ENCODE measurements at places on chromosomes 13 and 19.
A peak's percentile ranks its signal among the peaks of the same experiment; 100 is the strongest.

DNA sequence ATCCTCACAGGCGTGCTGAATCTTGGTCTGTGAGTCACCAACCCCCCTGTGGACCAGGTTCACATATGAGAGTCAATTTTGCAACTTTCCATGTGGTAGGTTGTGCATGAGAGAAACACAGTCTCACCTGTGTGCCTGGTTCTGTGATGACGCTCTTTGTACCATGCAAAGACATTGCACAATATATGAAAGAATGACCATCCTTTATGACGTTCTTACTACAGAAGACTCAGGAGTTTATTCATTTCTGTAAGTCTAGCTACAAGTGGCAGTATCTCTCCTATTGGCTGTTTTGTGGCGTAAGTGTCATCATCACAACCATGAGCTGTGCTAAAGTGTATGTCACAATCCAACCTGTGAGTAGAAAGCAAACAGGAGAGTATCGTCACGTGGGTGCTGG is 43.8 kb upstream of the ZNF728 start:
- DNase-seq: no peak

DNA sequence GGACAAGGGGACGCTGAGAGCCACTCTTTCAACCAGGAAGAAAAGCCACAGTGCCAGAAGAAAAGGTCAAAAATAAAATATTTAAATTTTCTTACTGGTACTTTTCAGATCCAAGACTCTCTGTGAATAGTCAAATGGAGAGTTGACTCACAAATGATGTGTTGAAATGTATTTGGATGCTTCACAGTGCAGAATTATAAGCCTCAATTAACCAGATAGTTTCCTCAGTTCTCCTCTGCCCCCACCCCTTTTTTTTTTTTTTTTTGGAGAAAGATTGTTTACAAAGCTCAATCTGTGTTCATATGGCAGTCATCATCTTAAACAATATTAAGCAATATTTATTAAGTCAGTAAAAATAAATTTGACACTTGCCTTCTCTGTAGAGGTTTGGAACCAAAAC is 470.8 kb downstream of the FGF9 start:
- DNase-seq: no peak

DNA sequence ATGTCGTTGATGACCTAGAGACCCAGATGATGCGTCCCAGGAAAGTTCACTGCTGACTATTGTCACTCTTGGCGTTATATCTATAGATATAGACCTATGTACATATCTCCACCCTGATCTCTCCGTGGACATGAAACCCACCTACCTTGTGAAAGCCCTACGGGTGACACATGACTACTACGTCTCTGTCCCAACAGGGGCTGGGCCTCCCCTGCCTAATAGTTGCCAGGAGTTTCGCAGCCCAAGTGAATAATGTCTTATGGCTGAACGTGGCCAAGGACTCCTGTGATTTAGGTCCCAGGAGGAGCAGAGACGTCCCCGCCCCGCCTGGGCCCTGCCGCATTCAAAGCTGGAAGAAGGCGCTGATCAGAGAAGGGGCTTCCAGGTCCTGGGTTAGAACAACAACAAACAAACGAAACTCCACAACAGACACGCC is 4.9 kb upstream of the POU4F1 start:
- no peak for DNase-seq

- no peak for DNase-seq
Observed at GRCh38 chr13:79287939-79288795, 117.9 kb downstream of the RBM26 start.

DNA sequence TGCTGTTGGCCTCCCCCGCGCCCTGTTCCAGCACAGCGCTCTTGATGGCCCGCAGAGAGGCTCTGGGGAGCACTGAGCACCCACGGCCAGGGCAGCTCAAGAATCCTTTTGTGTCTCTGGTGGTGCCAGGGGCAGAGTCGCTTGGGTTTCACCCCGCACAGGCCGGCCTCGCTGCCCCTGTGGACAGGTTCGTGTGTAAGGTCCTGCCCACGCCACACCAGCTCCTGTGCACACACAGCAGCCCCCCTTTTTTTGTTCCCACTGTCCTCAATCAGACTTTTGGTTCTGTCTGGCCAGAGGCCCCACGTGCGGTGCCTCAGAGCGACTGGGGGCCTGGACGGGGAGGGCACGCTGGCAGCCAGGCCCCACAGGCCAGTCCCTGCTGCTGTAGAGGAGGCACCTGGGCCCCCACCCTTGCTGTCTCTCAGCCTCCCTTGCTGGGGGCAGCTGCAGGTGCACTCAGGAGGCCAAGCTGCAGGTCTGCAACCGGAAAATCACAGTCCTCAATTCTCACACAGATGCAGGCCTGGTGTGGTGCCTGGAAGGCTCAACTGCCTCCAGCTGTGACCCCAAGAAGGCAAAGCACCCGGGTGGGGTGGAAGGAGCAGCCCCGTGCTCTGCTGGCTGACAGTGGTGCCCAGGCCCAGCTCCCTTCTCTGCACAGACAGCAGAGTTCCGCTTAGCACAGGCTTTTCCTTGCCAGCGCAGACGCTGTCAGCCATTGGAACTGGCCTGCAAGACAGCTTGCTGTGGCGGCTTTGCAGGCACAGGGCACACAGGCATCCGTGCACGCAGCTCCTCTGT is 12.6 kb upstream of the F7 start:
- no peak for DNase-seq

GRCh38 chr19:51422053-51422448 is 4.6 kb upstream of the SIGLEC10 start:
- DNase-seq: peak; percentile 95

DNA sequence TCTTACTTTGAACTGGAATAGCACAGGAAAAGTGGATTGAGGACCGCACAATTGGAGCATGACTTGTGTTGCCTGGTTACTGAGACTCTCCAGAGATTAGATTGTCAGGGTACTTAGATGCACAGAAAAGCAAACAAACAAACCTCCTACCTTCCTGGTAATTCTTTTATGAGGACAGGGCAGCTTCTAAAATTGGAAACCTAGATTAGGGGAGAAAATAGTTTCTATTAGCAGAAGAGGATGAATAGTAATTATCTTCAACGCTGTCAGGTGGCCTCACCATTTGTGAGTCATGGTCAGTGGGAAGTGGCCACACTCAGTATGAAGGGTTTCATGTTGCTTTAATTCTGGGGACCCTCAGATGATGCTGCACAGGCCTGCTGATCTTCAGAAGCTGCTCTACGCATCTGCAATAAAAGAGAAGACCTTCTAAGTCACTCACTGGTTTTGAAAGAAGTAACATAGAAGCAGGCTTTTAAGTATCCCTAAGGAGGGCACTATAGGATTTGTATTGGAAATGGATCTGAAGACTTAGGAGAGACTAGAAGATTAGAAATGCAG is 106.8 kb downstream of the LACC1 start:
- no peak for DNase-seq

GRCh38 chr19:8336072-8336569 is 6.9 kb downstream of the KANK3 start:
- no peak for DNase-seq

GRCh38 chr19:56108447-56109195 is 12.5 kb downstream of the ZNF787 start:
- peak; percentile 61 for DNase-seq

DNA sequence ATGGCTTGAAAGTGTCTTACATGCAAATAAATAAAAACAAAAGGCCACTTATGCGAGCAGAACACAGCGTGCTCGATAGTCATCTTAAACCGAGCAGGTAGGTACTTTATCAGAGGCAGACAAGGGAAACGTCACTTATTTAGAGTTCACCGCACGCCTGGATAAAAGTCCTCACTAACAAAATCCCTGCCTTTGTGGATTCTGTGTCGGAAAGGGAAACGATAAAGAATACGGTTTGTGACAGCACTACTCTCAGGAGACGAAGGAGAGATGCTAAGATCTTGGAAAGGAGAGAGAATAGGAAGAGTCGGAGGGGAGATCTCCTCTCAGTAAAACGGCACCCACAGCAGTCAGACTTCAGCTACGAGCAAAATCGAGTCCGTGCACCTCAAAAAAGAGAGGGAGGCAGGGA is 581 bp downstream of the RCBTB1 start:
- DNase-seq: peak; percentile 14

- no peak for DNase-seq
Observed at GRCh38 chr13:45700971-45701900, 884 bp upstream of the CBY2 start.

DNA sequence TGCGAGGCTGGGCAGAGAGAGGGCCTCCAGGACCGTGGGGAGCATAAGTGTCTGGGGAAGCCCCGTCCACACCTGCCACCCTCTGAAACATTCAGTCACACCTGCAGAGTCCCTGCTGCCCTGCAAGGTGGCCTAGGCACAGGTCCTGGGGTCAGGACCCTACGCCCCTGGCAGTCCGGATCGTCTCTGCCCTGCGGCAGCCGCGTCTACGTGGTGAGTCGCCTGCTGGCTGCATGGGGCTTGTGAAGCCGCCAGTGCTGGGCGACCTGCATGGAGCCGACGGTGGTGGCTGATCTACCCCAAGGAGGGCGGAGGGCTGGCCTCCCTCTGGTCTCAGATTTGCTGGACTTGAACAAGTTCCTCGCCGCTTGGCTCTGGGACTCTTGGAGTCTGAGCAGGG is 13.0 kb downstream of the FZR1 start:
- no peak for DNase-seq

DNA sequence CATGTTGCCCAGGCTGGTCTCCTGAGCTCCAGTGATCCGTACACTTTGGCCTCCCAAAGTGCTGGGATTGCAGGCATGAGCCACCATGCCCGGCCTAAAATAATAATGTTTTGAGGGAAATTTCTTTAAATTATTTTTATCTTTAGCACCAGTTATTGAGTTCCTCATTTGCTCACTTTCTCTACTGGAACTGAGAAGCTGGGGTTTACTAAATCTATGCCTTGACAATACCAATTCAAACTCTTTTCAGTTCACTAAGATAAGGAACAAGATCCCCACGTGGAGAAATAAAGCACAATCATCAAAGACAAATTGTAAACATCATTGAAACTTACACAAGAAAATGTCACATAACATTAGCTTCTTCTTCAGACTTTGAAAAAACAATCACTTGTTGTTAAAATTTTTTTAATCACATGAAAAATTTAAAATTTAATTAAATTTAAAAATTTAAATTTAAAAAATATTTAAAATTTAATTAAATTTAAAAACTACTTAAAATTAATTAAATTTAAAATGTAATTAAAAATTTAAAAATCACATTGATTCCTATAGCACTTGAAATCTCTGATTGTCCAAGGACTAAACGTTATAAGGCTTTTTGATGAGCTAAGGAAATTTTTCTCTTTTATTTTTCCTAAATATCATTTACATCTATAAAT is 25.2 kb upstream of the XPO4 start:
- DNase-seq: no peak

DNA sequence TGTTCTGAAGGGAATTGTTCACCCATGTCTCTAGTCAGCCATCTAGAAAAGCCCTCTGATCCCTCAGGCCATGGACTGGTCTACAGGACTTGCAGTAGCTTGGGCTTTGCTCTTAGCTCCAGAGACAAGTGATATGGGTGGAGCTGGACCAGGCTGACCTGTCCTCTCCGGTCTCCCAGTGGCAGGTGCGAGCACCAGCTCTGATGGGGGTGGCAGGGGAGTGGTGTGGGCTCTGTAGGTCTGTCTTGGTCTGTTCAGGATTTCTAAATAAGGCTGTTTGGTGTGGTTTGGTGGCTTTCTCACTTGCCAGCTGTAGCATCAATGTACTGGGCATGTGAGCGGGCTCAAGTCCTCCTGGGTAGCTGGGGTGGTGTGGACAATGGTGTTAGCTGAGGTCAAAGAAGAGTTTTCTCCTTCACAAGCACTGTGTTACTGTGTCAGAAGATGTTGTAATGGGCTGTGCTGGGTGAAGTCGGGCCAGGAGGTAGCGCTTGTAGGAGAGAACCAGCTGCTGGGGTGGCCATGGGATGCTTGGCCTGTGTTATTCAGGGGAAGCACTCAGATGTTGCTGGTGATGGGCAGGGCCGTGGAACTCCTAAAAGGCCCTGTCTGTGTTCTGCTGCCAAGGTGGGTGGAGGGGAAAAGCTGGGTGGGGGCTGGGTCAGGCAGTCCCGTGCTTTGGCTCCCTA is 16.9 kb downstream of the GPC6 start:
- DNase-seq: no peak

GRCh38 chr19:54197121-54197520 is 3.5 kb upstream of the RPS9 start:
- no peak for DNase-seq

DNA sequence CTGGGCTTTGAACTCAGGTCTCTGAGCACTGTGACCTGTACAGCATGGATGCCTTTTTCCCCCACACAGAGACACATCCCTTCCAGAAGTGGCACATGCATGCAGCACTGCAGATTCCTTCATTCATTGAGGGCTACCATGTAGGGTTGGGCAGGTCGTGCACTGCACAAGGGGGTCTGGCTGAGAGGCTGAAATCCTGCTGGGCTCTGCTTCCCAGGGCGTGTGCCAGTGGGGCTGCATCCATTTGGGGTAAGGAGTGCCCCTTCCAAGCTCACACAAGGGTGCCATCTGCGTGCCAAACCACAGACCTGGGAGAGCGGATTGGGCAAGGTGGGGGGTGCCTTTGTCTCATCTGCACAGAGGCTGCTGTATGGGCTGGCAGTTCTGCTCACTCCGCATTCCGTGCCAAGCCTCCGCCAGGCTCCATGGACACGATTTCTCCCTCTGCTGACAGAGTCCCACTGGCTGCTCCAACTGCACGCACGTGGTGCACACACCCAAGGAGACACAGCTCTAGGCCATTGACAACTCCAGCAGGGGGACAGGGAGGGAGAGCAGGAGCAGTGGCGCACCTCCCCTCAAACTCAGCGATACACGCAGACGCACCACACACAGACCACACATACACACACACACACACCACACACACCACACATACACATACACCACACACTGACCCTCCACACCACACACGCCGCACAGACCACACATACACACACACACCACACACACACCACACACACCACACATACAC is 4.5 kb upstream of the SHISA7 start:
- DNase-seq: peak; percentile 77

GRCh38 chr13:87884884-87885283 is 213.7 kb downstream of the SLITRK5 start:
- no peak for DNase-seq

- no peak for DNase-seq
Observed at GRCh38 chr19:50759886-50760285, 10.4 kb upstream of the GPR32 start.

- peak; percentile 37 for DNase-seq
Observed at GRCh38 chr19:28966737-28967399, 246.1 kb downstream of the UQCRFS1 start.
